ENCODE measurements at places on chromosomes 11 and 22.

GRCh38 chr22:30605449-30606110 is 1.4 kb upstream of the TCN2 start:
- DNase-seq: no peak

DNA sequence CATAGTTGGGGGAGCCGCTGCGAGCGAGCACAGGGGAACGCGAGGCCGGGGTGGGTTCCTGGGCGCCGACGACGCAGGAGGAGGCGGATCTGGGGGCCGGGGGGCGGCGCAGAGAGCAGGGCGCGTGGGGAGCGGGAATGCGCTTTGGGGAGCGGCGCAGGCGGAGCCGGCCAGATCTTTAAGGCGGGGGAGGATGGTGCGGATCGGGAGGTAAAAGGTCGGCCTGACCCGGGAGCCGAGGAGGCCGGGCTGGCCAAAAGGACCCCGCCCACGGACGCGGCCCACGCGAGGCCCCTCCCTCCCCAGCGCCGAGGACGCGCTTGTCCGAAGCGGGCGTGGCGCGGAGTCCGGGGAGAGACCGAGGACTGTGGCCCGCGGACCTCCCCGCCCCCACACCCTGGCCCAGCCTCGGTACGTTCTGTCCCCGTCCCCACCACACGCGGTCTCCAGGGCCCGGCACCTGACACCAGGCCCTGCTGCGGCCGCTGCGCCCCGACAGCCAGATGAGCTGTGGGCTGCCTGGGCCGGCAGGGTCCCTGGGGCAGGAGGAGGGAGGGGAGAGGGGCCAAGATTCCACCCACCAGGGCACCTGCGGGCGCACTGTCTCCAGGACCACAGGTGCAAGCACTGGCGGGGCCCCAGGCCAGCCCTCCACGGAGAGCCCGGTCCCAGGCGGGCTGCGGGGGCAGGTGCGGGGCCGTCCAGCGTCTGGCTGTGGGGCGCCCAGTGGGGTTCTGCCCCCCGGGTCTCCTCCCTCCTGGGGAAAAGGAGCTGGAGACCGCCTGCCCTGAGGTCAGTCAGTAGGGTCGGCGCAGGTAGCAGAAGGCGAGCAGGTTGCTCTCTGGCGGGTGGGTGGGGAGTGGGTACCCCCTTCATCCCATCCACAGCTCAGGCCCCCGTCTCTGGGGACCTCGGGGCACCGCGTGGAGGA is 10.9 kb downstream of the PIM3 start:
- DNase-seq: no peak

DNA sequence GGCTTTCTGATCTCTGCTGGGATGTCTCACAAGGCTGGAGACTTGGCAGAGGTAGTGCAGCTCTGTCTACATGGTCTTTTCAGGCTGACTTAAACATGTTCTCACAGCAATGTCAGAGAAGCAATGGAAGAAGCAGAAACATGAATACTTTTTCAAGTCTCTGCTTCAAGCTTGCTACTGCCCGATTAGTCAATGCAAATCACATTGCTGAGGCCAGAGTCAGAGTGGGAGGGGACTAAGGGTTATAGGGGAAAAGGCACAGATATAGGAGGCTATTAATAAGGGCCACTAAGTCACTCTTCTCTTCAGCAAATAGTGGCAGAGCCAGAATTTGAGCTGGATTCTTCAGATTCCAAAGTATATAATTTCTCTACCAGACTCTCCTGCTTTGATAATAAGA is 390.5 kb downstream of the TMEM135 start:
- DNase-seq: no peak

GRCh38 chr22:33573479-33573878 is 346.8 kb downstream of the LARGE1 start:
- DNase-seq: no peak

- DNase-seq: no peak
Measured at GRCh38 chr11:124896821-124897391, 759 bp downstream of the ROBO4 start.

DNA sequence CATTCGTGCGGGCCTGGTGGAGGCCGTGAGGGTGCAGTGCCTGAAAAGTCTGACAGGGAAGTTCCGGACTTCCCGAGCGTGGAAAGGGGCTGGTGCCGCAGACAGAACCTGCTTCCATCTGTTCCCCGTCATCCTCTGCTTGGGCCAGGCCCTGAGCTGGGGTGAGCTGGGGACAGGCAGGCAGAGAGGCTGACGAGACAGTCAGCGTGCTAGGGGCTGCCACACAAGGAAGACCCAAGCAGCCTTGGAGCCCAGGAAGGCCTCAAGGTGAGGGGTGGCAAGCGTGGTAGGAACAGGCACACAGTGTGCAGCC is 25.5 kb downstream of the NADSYN1 start:
- no peak for DNase-seq

- no peak for DNase-seq
Measured at GRCh38 chr11:125675196-125675595, 5.5 kb downstream of the ACRV1 start.

DNA sequence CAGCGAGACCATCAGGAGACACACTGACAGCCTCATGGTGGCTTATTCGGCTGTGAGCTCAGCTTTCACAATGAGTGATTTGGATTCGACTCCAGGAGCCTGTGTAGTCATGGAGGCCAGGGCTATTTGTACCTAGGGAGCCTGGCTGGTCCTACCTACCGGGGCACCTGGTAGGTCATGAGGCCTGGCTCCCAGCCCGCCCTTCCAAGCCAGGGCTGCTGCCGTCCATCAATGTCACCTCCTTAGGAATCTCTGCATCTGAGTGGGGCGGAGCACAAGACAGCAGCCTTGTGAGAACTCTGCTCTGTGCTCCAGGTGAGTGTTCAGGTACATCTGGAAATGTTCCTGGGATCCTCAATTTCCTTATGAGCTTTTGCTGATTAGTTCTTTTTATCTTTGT is at the start of gene SCGB1D4:
Gene SCGB1D4 (minus strand): TSS at position 101 of the 400 bp plus-strand sequence. CDS start 65 bp downstream, at position 36.
- no peak for DNase-seq

DNA sequence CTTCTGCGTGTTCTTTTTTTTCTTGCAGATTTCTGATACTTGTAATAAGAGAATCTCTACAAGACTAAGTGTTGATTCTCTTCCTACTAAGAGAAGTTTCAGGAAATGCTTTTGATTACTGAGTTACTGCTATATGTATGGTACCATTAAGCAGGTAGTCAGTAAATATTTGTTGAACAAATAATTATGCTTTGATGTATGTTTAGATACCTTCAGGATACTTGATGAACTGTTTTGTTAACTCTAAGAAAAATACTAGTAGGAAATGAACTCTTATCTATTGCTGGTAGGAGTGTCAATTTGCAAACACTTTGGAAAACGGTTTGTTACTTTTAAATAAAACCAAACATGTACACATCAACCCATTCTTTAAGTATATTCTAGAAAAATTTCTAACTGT is 90.6 kb downstream of the TMEM135 start:
- DNase-seq: no peak

GRCh38 chr22:35109616-35110015 is 43.7 kb downstream of the ISX start:
- DNase-seq: no peak

- no peak for DNase-seq
Measured at GRCh38 chr11:119907878-119908572, 179.0 kb upstream of the NECTIN1 start.

GRCh38 chr11:43419460-43419859 is 60.7 kb downstream of the TTC17 start:
- DNase-seq: no peak

GRCh38 chr22:32203181-32204039 is 1.5 kb downstream of the RFPL2 start:
- DNase-seq: no peak

GRCh38 chr11:107598225-107599139 is 7.5 kb downstream of the ELMOD1 start:
- no peak for DNase-seq

DNA sequence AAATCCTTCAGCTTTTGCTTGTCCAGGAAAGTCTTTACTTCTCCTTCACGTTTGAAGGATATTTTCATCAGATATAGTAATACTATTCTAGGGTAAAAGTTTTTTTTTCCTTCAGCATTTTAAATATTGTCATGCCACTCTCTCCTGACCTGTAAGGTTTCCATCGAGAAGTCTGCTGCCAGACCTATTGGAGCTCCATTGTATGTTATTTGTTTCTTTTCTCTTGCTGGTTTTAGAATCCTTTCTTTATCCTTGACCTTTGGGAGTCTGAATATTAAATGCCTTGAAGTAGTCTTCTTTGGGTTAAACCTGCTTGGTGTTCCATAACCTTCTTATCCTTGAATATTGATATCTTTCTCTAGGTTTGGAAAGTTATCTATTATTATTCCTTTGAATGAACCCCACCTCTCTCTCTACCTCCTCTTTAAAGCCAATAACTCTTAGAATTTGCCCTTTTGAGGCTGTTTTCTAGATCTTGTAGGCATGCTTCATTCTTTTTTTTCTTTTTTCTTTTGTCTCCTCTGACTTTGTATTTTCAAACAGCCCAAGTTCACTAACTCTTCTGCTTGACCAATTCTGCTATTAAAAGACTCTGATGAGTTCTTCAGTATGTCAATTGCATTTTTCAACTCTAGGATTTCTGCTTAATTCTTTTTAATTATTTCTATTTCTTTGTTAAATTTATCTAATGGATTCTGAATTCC is 12.0 kb upstream of the WEE1 start:
- DNase-seq: no peak

DNA sequence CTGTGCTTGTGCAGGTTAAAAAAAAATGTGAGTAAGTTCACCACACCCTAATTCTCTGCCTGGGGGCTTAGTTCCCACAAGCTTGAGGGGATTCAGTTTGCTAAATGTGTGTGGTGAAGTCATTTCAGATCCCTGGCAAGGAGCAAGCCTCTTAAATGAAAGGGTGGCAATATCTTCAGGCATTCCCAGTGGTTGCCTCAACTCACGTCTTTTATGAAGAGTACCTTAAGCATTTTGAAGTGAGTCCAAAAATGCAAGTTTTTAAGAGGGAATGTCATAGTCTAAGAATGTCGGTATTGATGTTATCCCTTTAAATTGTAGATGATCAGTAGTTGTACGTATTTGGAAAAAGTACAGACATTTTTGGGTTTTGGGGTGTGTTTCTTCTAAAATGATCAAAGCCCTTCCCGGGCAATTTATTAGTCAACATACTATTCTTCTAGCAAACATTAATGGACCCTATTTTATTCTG is 4.9 kb downstream of the TCP11L1 start:
- DNase-seq: no peak

DNA sequence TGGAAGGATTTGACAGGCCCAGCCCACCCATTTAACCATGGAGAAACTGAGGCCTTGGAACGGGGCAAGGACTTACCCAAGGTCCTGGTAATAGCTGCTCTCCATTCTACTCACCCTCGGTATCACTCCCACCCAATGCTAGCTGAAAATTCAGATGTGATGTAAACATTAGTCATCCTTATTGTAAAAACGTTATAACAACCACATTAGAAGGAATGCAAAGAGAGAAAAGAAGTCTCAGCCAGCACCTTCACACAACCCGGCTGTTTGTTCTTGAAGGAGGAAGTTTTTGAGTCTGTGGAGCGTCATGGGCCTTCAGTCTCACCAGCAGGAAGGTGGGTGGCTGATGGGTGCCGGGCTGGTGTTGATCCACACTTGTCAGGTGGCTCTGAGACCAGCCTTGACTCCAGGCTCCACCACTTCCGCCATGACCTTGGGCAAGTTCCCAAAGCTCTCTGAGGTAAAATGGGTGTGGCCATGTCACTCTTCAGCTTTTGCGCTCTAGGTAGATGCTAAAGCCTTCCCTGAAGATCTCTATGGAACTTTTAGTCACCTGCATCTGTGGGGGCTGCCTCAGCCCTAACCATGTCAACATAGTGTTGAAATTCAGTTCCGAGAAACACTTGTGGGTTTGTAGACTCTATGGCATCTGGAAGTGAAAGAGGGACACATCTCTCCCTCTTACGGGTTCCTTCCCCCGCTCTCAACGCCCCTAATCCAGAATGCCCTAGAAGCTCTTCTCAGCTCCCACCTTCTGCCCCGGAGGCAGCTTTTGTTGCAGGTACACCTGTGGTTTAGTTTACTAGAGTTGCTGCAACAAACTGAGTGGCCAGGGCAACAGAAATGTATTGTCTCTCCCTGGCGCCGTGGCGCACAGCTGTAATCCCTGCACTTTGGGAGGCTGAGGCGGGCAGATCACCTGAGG is 14.8 kb downstream of the CD6 start:
- DNase-seq: no peak

- DNase-seq: no peak
Measured at GRCh38 chr11:9264316-9265210, 587 bp downstream of the DENND5A start.

DNA sequence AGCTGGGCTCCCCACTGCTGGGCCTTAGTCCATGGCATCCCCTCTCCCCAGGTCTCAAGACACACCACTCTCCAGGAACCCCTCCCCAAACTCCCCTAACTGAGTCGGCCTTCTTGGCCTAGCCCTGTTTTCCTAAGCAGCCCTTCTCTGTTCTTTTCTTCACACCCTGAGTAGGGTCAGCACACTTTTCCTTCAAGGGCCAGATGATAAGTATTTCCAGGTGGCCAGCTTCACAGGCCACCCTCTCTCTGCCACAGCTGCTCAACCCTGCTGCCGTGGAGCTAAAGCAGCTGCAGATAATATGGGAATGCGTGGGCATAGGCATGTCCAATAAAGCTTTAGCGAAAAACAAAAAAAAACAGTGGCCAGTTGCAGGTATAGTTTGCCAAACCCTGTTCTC is 24.1 kb downstream of the DGCR2 start:
- no peak for DNase-seq

- DNase-seq: no peak
Measured at GRCh38 chr11:71999798-72000197, 1.1 kb downstream of the IL18BP start.

DNA sequence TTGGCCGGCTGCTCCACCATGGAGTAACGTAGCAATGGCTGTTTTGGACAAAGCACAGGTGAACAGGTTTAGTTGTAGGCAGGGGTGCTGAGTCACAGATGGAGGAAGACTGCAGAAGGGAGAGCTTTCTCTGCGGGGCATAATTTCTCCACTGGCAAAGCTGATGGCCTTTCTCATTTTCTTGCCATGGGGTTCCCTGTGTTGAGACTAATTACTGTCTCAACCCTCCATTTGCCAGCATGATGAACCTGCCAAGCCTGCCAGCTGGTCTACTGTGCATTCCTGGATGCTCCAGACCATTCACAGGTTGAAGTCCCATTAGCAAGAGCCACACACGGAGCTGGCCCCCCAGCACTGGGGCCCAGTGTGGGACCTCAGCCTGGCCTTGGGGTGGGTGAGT is 202.4 kb downstream of the BARX2 start:
- no peak for DNase-seq

DNA sequence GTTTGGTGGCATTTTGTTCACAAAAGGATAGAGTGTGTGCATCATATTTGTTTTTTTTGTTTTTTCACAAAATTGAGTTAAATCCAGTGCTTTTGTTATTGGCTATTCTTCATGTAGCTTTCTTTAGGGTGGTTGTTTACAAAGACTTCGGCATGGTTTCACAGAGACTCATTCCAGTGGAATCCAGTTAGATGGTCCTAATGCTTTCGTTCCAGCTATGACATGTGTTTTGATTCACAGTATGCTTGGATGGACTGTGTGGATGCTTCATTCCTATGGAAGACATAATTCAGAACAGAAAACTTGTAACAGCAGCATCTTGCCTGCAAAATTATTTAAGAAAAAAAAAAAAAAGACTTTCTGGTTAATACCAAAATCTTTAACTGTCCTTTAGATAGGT is 97.9 kb downstream of the PDHX start:
- no peak for DNase-seq

Data from NCI-H446 treated with DMSO at 0.1 percent for 48 hours (cell line).